Activated CD4-positive, alpha-beta T cell treated with anti-CD3 and anti-CD28 coated beads for 36 hours (primary cell): ENCODE measurements at places on chromosomes 11 and 22.

- peaks cover 15% of the 10 kb centered on the region for H3K27me3 ChIP-seq
- H3K4me3 ChIP-seq = no peak overlapping the region
- no peak for DNase-seq
Observed at GRCh38 chr11:123203471-123203870, 8.4 kb upstream of the CLMP start.

GRCh38 chr11:68661697-68662603 lies 22.4 kb upstream of the GAL start:
- DNase-seq = no peak
- H3K4me1 ChIP-seq = no peaks in the 10 kb centered on the region
- no peaks in the 10 kb centered on the region for H3K36me3 ChIP-seq
- H3K4me3 ChIP-seq = no peak overlapping the region

- DNase-seq = no peak
- no peaks in the 10 kb centered on the region for H3K4me1 ChIP-seq
- no peak overlapping the region for H3K27ac ChIP-seq
- no peaks in the 10 kb centered on the region for H3K27me3 ChIP-seq
Observed at GRCh38 chr11:125360066-125360465, 136.0 kb downstream of the FEZ1 start.

- H3K36me3 ChIP-seq = no peaks in the 10 kb centered on the region
- DNase-seq = peak; percentile 79
- H3K27ac ChIP-seq = no peak overlapping the region
Observed at GRCh38 chr22:26367402-26368245, 61.4 kb upstream of the ASPHD2 start.

GRCh38 chr22:23221351-23221804 lies 41.1 kb downstream of the BCR start:
- peaks cover 100% of the 10 kb centered on the region for H3K4me1 ChIP-seq
- peak overlapping the region; percentile 92 for H3K27ac ChIP-seq
- H3K4me3 ChIP-seq = no peak overlapping the region
- no peaks in the 10 kb centered on the region for H3K27me3 ChIP-seq
